ELR (cell line): ENCODE measurements at places on chromosomes 16 and 17.

GRCh38 chr17:79834565-79835469 lies 4.4 kb downstream of the CBX4 start:
- no peak for DNase-seq

DNA sequence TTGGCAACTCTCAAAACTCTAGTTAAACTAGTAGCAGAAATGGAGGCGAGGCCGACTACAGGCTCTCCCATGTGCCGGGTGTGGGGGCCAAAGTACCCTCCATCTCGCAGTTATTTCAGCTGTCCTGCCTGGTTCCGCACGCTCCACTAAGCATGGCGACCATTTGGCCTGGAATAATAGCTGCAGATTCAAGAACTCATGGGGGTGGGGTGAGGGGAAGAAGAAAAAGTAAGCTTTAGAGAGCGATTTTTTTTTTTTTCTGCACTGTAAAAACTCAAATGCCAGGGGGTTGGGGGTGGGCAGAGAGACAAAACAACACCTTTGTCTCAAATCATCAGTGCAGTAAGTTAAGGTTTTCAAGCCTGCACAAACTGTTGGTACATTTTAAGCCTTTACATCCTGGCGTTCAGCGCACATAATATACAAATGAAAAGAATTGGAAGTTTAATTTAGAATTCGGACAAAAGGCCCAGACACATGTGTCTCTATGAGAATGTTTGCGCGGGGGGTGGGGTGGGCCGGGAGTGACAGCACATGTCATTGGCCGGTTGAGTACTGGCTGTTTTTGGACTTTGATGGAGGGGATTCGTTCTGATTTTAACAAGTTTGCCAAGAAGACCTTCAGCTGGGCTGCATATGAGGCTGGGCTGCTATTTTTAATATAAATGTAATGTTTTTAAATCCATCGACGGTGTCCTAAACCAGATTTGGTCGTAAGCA lies 694.7 kb upstream of the SALL1 start:
- DNase-seq = no peak

- DNase-seq = peak; percentile 92
These were observed 135.4 kb downstream of the CLEC16A start for GRCh38 chr16:11079652-11080187.

GRCh38 chr16:89827383-89828198 lies 684 bp upstream of the SPIRE2 start:
- DNase-seq = peak; percentile 73

DNA sequence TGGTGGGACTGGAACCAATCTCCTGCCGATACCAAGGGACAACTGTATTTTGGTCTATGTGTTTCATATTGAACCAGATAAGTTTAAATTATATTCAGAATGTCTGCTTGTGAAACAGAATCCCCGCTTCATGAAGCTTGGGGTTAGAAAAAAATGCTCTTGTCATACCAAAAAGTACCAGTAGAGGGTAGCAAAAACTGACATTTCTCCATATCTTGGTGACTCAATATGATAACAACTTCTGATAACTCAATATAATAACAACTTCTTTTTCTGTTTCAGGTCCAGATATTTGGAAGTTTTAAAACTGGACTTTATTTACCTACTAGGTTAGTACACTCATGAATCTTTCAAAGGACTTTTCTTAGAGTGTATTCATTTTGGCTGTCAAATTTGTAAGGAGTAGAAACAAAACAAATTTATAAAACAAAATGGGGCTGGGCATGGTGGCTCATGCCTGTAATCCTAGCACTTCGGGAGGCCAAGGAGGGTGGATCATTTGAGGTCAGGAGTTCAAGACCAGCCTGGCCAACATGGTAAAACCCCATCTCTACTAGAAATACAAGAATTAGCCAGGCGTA lies 52.3 kb upstream of the ADCY7 start:
- peak; percentile 68 for DNase-seq

DNA sequence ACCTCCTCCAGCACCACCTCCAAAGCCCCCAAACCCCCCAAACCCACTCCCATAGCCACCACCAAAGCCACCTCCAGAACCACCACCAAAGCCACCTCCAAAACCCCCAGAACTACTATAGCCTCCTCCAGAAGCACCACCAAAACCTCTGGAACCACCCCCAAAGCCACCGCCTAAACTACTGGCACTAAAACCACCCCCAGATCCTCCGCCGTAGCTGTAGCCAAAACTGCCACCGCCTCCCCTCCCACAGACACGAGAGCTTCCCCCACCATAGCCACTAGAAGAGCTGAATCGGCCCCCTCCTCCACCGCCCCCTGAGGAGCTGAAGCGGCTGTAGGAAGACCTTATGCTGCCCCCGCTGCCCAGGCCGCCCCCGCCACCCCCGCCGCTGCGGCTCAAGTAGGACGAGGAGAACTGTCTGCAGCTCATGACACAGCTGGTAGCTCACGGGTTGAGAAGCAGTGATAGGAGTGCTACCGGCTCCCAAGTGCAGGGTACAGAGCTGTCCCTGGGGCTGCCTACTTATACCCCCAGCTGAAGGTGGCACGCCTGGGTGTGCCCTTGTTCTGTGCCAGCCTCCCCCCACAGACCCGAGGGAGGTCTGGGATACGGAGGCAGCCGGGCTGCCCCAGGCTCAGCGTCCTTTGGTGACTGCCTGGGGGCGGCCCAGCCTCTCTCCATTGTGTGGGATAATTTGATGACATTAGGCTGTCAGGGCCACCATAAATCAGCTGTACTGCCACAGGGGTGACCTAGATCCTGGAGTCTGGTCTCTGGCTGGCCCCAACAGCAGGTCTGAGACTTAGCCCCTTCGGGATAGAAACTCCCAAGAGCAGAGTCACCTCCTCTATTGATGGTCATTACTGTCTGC lies at the start of gene KRT9:
TSS of gene KRT9 (minus strand) at position 499 of the 874 bp plus-strand sequence. CDS start at position 432, 67 bp downstream.
- no peak for DNase-seq

DNA sequence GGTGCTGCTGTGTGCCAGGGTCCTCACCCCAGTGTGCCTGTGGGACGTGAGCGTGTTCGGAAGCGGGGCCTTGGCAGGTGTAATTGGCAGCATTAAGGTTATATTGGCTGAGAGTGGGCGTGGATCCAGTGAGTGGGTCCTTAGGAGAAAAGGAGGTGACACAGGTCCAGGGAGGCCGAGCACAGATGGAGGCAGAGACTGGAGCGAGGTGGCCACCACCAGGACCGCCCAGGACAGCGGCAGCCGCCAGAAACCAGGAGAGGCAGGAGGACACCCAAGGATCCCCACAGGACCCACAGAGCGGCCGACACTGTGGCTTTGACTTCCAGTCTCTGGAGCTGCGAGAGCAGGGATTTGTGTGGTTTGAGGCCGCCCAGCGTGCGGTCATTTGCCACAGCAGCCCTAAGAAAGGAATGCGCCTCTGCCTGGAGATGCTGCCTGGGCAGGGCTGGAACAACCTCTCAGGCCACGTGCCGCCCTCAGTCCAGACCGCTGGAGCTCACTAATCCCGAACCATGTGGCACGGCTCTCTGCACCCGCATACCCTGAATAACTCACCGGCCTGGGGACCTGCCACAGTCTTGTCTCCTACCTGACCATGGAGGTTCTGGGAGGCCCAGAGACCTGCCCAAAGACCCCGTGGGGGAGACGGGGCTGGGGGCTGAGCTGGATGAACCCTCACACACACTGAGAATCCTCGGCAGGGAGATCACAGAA lies 45.4 kb downstream of the SOX8 start:
- no peak for DNase-seq
